ENCODE measurements at places on chromosomes 11 and 22. TPM values are rescaled to one million over a fixed set of nuclear protein-coding genes. Genes with fewer than 3 reads are reported as not detected.

ANKK1 gene
- total RNA-seq: not detected

OR52I1 gene
- total RNA-seq: not detected

SYT7 gene
- 14.7 TPM for total RNA-seq

PACSIN3 gene
- 2.0 TPM for total RNA-seq

SCT gene
- total RNA-seq: not detected

RAPSN gene
- not detected for total RNA-seq

ACR gene
- not detected for total RNA-seq

All from frontal cortex (tissue), 4 donors.